ENCODE measurements at places on chromosomes 12 and 14.

- no peak for DNase-seq
Measured at GRCh38 chr14:52052288-52052943, 16.4 kb downstream of the NID2 start.

DNA sequence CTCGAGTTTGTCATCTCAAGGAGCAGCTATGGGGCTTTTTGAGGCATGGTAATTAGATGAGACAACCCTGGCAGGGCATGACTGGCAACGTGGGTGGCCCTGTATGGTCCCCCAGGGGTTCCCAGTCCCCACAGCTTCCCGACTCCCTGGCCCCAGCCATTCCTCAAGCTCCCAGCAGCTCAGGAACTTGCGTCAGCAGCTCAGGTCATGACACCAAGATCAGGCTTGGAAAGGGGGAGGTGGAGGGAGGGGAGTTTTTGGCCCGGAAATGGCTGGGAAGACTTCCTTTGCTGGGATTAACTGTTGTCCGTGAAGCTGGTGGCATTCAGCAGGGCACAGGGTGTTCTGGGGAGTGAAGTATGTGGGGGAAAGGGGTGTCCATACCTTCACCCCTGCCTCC is 10.4 kb upstream of the NRIP2 start:
- DNase-seq, result no peak

DNA sequence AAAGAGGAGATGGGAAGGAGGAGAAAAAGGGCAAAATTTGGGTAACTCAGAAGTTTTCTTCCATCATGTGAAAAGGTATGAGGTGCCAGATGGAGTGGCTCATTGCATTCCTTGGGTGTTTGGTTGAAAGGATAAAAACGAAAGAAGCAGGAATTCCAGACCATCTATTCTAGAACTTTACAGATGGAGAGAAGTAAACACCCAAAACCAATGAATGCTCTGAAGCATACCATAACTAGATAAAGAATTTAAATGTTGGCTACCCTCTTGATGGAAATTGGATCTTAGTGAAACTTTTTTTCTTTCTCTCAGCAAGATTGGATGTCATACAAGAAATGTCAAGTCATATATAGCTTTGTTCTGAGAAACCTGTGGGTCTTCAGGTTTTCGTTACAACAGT is 175.6 kb upstream of the FAR2 start:
- no peak for DNase-seq

DNA sequence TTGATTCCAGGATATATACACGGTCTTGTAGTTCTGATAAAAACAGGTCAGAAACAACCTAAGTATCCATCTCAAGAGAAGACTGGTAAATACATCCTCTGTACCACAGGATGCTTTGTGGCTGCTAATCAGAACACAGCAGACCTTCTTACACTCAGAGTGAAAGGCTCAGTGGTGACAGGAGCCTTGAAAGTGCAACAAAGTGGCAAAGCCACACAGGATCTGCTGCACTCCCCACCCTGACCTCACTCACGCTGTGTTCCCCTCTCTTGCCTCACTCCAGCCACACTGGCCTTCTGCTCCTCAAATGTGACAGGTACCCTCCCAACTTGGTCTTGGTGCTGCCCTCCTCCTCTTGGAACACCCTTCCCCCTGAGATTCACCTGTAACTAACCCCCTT is 98.1 kb upstream of the GRIP1 start:
- peak; percentile 25 for DNase-seq

GRCh38 chr12:116194935-116195431 is 82.5 kb downstream of the MED13L start:
- DNase-seq, result no peak

DNA sequence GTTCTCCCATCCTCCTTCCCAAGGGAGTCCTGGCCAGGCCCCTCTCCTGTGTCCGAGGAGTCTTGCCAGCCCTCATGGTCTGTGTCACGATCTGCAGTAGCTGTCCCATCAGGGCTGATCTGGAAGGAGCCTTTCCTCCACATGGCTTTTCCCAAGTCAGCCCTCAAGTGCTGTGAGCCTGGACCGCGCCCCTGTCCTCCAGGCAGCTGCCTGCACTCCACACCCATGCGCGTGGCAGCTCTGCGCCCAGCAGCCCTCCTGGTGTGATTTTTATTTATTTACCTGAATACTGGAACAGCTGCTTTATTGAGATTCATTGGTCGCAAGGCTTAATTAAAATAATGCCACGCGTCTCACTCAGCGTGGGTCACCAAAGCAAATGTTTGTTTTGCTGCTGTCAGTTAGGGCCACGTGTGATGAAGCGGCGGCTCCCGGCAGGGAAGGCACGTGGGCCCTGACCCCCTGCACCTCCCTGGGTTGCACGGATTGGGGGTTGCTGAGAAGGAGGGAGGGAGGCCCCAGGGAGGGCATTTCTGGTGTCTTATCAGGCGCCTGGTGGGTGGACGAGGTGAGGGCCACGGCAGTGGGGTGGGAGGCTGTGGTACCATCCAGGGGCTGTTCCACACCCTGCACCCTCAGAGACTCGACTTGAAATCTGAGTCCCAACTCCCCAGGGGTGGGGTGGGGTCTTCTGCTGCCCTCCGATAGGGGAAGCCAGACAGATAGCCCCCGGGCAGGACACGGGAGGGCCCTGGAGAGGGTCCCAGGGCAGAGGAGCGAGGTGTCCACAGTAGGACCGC is 206.3 kb upstream of the C14orf180 start:
- DNase-seq, result no peak

DNA sequence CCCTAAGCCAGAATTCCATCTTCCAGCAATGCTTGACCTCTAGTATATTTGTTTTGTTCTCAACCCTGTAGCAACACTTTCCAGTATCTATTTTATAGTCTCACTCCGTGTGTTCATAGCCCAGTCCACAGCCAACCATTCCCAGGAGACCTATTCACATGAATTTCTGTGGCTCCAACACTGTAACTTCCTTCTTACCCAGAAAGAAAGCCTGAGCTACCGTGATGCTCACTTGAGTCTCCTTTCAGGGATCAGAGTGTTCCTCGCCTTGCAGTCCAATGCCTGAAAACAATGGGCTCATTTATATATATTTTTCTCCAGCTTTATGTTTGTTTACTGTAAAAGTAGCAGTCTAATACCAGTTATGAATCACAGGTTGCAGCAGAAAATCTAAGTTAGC is 645.0 kb upstream of the NOVA1 start:
- DNase-seq, result no peak

- peak; percentile 72 for DNase-seq
Measured at GRCh38 chr12:51911788-51912711, 4.7 kb downstream of the ACVRL1 start.

DNA sequence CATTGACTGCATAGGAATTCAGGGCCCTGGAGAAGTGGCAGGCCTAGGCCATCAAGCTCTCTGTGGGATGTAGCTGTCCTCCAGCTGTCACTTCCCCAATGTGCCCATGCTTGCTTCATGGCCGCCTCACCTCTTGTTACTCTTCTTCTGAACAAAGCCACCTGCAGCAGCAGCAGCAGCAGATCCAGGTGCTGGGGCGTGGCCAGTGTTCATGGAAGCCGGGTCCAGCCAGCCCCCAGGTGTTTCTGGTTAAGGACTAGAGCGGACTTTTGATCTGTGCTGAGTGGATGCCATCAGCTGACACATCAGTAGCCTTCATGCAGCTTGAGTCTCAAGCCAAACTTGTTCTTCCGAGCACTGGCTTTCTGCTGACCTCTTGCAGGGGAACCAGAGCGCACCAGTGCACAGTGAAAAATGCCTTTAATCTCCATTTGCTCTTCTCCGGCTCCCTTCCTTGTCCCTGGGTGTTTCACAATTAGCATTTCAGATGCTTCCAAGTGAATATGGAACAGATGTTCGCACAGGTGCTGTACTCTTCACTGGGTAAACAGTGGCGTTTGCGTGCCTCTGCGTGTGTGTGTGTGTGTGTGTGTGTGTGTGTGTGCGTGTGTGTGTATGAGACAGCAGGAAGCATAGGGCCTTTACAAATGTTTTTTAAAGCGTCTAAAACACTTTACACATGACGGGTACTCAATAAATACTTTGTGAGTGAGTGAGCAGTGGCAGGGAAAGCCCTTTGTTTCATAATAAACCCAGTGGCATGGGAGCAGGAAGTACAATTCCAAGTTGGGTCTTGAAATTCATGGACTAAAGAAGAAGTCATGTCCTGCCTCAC is 20.1 kb downstream of the TPCN1 start:
- DNase-seq, result no peak

GRCh38 chr12:38872156-38872555 is 33.2 kb downstream of the CPNE8 start:
- no peak for DNase-seq

DNA sequence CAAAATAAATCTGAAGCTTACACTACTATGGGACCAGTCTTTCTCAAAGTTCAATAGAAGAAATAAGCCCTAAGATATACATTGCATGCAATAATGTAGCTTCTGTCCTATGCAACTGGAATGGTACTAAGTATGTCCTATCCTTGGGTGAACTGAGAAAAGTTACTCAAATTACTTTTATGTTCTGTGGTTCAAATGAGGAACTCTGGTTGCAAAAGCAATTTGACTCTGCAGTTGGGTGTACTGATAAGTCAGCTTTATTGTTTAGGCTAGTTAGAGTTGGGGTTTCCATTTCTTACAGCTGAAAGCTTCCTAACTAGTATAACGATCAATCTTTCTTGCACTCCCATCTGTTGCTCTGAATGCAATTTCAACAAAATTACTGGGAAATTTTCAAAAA is 29.2 kb downstream of the GPR135 start:
- no peak for DNase-seq

DNA sequence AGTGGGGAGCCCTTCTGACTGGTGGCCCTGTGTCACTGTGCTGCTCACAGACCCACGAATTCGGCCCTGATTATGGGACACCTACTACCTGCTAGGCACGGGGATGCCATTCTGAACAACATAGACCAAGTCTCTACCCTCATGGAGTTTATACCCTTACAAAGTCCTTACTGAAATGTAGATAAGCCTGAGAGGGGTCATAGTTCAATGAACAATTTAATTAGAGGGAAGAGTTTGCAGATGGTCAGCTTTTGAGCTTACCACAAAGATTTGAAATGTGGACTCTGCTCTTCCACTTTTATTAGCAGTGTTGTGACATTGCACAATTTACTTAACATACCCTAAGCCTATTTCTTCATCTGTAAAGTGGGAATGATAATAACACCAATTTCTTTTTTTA is 161.1 kb downstream of the MYRFL start:
- DNase-seq, result no peak

Measured in SK-N-DZ (cell line).